ENCODE measurements at places on chromosomes 1 and 21.

DNA sequence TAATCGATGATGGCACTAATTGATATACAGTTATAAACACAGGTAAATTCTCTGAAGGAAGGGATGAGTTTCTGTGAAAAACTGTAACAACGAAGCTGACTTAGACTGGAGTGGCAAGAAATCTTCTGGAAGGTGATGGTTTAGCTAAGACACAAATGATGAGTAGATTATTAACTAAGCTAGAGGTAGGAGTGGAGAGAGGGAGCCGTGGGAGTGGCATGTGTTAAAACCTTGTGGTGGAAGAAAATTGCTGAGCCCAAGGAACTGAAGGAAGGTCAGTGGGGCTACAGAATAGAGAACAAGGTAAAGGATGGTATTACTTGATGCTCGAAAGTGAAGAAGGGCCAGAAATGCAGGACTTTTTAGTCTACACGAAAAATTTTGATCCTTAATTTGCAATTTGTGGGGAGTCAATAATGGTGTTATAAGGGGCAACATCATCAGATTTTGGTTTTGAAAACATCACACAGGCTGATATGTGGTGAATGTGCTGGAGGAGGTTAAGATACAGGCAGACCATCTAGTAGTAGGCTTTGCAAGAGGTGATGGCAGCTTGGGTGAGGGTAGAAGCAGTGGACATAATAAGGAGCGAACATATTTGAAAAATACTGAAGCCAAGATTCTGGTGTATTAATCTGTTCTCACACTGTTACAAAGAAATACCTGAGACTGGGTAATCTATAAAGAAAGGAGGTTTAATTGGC is 93.8 kb downstream of the S1PR1 start:
- DNase-seq, result no peak

GRCh38 chr1:198102454-198102827 is 54.4 kb upstream of the NEK7 start:
- no peak for DNase-seq

DNA sequence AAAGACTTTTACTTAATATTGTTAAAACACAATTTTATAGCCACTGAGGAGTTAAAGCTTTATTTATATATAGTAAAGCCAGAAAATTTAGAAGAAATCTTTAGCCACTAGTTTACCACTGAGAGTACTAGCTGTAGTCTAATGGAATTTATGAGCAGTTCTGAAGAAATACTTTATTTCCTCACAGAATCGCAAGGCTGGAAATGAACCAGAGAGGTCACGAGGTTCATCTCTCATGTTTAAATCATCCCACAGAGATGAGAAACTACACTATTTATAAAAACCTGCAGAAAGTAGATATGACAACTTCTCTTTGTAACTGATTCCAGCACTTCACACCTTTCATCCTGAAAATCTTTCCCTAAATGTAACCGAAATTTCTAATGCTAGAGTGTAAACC is 26.0 kb downstream of the ADGRL4 start:
- no peak for DNase-seq

GRCh38 chr1:62573675-62574074 is 23.6 kb upstream of the ANGPTL3 start:
- no peak for DNase-seq

DNA sequence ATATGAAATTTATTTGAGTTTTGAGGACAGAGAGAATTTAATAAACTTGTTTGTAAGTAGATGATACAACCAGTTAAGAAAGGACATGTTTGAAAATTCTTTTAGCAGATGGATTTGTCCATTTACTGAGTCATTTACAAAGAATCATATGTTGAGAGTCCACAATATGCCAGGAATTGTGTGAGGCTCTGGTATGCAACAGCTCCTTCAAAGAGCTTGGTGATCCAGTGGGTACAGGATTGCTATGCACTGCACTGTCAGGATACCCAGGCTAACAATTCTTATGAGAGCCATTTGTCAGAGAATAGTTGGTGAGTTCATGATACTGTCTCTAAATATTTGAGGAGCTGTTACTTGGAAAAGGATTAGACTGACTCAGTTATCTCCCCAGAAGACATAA is 11.0 kb downstream of the DNM3 start:
- DNase-seq, result no peak

DNA sequence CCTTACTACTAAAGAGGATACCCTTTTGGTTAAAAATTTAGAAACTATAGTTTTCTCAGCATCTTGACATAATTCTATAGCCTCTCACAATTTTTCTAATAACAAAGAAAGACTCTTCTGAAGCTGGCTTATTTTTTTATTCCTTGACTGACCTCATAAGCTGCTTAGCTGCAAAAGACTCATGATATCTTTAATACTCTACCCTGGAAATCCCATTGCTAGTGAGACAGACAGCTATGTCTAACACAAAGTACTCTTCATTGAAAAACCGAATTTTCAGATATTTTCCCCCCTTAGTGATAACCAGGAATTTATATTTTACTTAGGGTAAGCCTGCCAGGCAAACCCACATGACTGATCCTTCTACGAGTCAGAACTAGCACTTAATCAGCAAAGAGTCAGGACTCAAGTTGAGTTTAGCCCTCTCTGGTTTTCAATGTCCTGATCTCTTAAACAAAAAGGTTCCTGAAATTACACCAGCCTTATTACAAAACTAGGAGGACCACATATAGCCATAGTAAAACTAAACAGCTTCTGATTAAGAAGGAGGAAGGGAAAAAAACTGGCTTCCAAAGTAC is 56.9 kb downstream of the ENAH start:
- no peak for DNase-seq

DNA sequence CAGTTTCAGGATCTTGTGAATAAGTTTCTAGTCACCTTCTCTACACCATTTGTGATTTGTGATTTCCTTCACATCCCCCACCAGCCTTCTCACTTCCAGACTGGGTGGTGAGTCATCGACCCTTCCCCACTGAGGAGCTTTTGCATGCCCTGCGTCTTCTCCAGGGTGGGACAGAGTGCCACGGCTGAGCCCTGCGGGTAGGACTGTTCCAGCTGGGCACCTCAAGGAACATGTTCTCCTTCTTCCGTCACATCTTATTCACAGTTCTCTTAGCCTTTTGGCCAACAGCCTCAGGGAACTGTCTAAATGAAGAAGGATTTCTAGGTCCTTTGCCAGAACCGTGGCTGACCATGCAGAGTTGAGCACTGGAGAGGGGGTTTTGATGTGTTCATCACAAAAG is 116.5 kb downstream of the TMEM53 start:
- no peak for DNase-seq

- no peak for DNase-seq
These were observed 8.4 kb upstream of the PEX19 start for GRCh38 chr1:160293020-160293968.

DNA sequence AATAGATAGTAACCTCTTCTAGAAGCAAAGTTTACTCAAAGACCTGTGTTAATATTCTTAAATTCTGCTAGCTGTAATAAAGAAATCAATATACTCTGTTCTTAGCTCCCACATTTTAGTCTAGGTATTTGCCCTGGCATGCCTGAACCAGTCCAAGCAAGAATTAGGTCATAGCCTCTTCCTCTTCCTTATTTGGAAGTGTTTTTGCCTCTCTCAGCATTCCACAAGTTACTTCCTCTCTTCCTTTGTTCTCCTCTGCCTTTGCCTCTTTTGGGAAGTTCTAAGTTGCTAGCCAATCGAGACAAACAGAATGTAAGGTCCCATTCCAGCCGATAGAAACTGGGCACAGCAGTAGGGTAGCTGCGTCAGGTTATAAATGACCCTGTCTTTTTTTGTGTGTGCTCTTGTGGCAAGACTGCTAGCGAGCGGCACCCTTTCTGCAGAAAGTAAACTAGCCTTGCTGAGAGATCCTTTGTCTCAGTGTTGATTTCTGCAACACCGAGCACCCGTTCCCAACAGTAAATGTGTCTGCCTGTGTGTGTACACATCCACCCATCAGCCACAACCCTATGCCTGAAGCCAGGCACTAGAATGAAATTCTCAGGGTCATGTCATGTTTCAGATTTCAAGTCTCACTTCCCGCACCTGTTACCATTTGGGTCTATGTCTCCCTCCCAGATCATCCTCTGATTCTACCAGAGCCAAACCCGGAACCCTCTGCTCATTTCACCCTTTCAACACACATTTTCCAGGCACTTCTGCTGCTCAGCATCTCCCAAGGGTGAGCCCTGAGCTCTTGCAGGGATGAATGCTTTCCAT is 37.5 kb downstream of the LRRC3 start:
- DNase-seq, result no peak

DNA sequence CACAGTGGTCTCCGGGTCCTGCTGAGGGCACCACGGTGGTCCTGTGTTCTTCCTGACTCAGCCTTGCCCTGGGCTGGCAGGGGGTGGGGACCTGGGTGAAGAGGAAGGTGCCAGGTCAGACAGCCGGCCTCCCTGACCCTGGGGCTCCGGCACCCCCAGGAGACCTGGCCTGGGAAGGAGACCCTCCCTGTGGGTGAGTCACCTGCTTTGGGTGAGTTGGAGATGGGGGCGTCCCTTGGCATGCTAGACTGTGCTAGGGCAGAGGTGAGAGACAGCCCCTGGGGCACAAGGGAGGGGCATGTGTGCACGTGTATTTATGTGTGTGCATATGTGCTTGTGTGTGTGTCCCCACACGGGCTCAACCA is 23.4 kb downstream of the SPSB1 start:
- no peak for DNase-seq

GRCh38 chr1:1758692-1759455 is 19.4 kb downstream of the NADK start:
- DNase-seq, result no peak

- no peak for DNase-seq
These were observed 48.9 kb downstream of the SYF2 start for GRCh38 chr1:25183126-25183980.

DNA sequence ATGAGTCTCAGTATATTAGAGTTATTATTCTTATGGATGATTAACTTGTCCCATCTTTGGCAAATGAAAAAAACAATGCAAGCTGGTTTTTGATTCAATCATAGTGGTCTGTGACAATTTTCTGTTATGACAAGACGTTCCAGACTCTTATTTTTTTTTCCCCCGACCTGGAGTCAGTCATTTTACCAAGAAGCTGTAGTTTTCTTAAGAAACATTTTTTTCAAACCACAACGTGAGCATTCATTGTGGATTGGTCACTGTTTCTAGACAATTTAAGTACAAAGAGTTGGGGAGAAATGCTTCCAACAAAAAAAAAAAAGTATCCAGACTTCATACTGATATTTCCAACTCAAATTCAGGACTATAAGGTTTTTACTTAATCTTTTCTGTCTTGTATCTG is 8.0 kb upstream of the ANGPTL3 start:
- no peak for DNase-seq

GRCh38 chr1:52281518-52281917 is 84.5 kb downstream of the CC2D1B start:
- DNase-seq, result no peak

DNA sequence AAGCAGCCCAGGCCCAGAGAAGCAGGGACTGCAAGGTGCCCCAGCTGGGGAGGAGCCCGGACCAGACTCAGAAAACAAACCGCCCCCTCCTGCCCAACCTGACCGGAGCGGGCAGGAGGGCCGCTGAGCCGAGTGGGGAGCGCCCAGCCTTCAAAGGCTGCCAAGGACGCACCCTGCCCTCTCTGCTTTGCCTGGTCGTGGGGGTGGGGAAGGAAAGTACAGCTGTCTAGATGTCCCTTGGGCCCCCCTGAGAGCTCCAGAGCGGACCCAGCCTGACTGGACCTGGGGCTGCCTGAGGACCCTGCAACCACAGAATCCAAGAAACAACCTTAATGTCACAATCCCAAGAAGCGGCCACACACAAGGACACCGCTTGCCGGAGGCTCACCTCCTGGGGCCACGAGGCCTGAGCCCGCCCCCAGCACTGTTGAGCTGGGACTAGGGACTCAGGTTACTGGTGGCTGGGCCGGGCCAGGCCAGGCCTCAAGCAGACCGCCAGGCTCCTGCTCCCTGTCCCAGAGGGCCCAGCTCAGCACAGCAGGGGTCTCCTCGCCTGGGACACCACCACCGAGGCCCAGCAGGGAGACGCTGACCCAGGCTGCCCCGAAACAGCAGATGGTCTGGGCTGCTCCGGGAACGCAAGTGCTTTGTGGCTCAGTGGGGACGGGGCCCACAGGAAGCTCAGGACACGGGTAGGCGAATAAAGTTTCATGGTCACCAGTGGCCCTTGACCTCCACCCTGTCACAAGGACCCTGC is 1.4 kb downstream of the DVL1 start:
- no peak for DNase-seq

DNA sequence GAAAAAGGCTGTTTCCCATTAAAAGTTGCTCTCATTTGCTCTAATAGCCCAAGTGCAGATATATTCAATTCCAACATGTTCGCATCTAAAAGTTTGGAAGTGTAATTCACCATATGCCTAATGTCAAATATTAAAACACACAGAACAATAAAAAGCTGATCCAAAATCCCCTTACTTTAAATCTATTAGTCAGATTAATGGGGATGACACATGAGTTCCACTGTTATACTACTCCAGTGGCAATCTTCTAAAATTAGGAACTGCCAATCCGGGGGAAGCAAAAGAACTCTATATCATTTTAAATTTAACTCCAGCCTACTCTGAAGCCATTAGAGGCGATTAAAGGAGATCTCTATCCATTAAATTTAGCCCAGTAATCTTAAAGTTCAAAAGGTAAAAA is 317.1 kb downstream of the NTNG1 start:
- DNase-seq, result no peak

DNA sequence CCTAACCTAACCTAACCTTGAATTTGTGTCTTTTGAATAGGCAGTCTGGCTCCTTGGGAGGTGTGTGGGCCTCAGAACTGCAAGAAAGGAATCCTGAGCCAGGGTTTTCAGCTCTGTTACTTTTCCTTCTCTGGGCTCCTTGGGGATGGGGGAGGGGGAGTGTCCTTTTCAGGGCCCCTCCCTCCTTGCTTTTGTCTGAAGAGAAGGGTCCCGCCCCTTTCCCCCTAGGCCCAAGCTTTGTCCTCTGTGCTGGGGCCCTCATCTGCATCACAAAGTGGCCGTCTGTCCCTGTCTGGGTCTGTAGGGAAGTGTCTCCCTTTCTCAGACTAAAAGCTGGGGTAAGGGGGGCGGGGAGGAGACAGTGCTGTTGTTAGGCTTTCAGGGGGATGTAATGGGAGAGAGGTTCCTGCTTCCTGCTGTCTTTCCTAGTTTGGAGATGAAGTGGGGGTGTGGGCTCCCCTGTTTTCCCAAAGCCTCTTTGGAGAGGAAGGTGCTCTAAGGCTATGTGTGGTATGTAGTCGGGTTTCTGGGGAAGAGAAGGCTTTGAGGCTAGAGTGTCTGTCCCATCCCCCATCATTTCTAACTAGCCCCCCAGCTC is 3.1 kb downstream of the AGO1 start:
- no peak for DNase-seq

DNA sequence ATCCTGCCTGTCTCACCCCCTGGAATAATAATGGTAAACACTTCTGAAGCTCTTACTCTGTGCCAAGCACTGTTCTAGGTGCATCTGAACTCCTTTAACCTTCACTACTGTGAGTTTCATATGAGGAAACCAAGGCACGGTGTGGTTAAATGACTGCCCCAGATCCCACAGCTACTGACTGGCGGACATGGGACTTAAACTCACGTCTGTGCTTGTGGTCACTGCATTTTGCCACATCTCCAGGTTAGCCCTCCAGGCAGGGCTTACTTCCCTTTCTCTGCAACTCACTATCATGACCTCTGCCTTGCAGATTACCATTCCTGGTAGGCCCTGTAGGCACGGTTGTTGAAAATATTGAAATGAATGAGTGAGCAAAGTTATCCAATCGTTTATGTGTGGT is 83.4 kb downstream of the ADSS2 start:
- DNase-seq, result no peak
